Muscle of arm (tissue), 14 donors: ENCODE measurements at places on chromosomes 6 and 20.

DNA sequence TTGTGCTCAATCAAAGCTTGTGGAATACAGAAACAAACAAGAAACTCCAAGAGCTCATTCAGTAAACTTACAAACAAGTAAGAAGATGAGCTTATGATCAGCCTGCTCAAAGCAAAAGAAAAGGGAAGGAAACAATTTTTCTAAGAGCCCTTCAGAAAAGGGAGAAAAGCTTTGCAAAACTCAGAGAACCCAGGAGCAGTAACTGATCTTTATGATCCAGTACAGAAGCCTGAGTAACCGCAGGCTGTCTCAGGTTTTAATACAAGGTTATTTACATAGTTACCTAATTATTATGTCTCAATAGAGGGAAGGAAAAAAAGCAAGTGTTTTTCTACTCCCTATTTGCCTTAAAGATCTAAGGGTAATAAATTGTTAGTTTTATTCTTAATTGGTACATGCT, 226.5 kb downstream of the MAFB start:
- DNase-seq = no peak

DNA sequence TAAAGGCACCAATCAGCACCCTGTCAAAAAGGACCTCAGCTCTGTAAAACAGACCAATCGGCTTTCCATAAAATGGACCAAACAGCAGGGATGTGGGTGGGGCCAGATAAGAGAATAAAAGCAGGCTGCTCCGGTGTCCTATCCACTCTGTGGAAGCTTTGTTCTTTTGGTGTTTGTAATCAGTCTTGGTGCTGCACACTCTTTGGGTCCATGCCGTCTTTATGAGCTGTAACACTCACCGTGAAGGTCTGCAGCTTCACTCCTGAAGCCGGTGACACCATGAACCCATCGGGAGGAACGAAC, 7.3 kb upstream of the PXDC1 start:
- DNase-seq = no peak

DNA sequence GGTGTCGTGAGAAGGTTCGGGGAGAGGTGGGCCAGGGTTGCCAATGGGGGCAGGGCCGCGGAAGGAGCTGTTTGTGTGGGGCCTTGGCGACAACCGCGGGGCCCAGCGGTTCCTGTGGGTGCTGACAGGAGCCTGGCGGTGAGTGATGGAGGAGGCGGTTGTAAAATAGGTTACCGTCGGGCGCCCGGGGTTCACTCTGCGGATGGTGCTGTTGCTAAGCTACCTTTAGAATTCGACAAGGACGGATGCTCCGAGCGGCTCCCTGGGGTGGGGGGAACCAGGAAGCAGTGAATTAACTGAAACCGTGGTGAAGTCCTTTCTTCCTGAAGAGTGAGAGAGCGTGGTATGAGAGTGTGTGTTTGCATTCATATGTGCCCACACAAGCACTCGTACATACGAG, 61.7 kb downstream of the CDH22 start:
- no peak for DNase-seq

- no peak for DNase-seq
These were observed 604 bp upstream of the RAB5IF start for GRCh38 chr20:36604952-36605398.

DNA sequence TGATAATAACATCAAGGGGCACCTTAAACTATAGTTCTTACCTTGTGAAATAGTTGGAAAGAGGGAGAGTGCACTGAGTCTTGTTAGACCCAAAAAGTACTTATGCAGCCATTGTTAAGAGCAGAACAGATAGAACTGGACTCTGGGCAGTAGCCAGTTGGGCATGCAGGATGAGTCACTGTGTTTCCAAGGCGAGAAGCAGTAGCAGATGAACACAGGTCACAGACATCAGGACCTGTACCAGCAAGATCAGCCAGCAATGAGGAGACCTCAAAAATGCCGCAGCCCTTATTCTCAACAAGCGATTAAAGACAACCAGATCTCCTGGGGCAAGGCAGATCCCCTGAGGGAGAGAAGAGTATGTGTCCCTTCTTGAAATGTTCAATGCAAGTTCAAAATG, 79.0 kb downstream of the SAMD3 start:
- no peak for DNase-seq

GRCh38 chr6:14381829-14382677, 264.5 kb downstream of the CD83 start:
- DNase-seq = no peak

- DNase-seq = no peak
These were observed 3.6 kb upstream of the ELOVL5 start for GRCh38 chr6:53352360-53352759.

GRCh38 chr20:12243327-12243726, 325.6 kb downstream of the BTBD3 start:
- no peak for DNase-seq

GRCh38 chr6:119586250-119586882, 236.8 kb upstream of the MAN1A1 start:
- no peak for DNase-seq

GRCh38 chr6:130111031-130111430, 92.7 kb downstream of the L3MBTL3 start:
- DNase-seq = no peak

- DNase-seq = no peak
These were observed 65.3 kb downstream of the AFG1L start for GRCh38 chr6:108359901-108360882.

- DNase-seq = no peak
These were observed 8.9 kb downstream of the FITM2 start for GRCh38 chr20:44302026-44302669.

DNA sequence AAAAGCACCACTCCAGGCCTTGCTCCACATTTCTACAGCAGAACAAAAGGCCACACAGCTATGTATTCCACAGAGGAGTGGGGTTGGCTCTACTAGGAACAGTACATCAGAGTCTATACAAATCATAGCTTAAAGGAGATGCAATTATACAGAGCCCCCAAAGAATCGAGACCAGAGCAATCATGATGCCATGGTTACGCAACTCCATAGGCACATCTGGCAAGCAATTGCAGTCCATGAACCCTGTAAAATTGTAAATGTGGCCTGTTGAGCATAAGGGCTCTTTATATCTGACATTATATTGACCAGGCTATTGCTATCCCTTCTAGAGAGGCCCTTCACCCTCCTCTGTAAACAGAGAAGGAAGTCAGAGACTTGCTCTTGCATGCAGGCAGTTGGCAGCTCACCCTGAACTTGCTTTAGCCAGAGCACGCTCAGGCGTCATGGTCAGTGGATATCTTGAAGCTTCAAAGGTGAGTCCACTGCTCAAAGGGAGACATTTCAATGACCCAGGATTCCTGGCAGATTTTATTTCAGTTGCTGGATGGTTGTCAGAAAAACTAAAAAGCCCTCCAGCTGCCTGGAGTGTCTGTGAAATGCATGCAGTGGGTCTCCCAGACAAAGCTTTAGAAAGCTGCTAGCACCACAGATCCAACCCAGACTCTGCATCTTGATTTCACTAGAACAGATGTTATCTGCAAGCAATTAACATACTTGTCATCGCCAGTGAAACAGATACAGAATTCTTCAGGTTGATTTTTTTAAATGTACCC, 357.2 kb downstream of the CENPW start:
- DNase-seq = peak; percentile 58
